Foreskin fibroblast (primary cell): ENCODE measurements at places on chromosomes 5 and 9.

DNA sequence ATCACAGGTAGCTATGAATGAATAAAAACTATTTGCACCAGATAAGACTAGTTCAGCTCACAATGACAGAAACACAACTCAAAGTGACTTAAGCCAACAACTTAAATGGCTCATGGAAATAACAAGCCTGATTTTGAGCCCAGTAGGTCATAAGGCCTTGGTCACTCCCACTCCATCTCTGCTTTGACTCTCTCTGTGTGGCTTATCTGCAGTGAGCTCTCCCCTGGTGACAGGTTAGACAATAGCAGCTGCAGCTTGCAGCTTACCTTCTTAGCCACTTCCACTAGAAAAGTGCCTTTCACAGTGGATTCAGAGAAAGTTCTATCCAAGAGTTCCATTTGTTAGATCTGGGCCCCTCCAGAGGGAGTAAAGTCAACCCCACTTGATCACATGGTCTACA is 315.7 kb downstream of the RAB3C start:
- no peak for DNase-seq

DNA sequence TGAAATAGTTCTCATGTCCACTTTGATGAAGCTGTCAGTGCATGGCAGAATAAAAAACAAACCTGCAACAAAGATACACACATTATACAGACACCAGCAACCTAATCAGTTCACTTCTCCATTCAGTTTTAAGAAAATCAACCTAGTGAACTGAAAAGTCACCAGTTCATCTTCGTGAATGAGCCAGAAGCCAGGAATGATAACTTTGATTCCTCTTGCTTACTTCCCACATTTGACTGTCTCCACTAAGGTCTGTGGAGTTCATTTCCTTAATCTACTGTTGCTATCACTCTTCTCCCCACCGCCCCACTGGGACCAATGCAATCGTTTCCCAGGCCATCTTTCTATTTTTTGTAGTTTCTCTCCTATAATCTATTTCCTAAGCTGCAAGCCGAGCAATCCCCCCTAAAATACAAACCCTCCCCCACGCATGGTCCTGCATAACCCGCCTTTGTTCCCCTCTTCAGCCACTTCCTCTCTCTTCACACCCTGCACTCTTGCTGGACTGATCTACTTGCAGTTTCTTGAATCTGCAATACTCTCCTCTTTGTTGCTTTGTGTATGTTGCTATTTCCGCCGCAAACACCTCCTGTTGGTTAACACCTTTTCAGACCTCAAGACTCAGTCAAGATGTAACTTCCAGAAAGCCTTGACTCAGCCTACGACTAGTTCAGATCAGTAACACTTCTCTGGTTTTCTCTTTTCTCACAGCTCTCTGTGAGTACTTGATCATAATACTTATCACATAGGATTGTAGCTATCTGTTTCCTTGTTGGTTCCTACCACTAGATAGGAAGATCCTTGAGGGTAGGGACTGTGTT is 16.6 kb downstream of the STOM start:
- DNase-seq, result no peak

DNA sequence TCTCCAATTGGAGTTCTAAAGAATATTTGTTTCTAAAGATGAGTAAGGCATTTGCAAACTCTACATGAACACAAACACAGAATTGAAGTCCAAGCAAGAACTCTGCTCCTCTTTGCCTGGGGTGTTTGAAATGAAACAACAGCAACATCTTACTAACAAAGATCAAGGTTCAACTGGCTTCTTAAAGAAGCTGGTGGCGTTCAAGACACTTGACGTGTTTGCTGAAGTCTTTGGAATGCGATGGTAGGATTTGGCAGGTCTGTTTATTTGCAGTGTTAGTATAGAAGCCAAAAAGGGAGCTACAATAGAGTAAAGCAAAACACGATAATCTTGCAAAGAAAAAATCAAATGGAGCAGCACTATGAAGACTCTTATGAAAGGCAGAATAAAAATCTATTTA is 94.9 kb downstream of the BASP1 start:
- DNase-seq, result no peak

DNA sequence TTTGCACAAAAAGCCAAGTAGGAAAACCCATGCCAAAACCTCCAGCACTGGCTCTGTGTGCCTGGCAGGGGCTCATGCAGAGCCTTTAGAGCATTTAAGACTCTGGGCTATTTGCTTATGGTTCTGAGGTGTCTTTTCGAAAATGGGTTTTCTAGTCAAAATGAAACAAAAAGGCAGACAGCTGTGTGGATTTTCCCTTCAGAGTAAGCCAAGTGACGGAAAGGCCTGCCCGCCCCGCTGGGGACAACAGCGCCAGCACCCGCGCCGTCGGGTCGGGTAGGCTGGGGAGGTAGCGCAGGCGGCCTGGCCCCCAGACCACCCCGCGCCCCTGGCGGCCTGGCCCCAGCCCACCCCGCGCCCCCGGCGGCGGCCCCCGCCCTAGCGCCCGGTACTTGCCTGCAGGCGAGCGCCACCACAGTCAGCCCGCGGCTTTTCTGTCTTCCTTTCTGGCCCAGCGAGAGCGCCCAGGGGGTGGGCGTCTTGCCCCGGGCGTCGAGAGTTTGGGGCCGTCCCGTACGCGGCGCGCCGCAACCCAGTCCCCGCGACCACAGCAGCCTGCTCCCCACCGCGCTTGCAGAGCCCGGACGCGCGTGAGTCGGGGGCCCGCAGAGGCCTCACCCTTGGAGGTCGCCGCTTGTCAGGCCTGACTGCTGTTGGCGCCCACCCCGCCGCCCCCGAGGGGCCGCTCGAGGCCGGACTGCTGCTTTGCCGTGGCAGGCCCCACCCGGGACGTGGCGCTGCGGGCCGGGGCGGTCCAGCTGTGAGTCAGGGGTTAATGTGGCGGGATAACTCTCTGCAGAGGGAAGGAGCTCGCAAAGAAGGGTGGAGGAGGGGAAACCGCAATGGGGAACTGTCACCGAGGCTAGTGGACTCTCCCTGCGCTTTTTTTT is at the start of gene TICAM2:
Gene TICAM2 (minus strand): TSS at position 779 of the 890 bp plus-strand sequence. CDS start 21,223 bp downstream, outside the sequence.
- peak; percentile 78 for DNase-seq
